ENCODE measurements at places on chromosomes 16 and 17.

- no peak for DNase-seq
Observed at GRCh38 chr17:61459142-61459809, 7.1 kb downstream of the TBX4 start.

DNA sequence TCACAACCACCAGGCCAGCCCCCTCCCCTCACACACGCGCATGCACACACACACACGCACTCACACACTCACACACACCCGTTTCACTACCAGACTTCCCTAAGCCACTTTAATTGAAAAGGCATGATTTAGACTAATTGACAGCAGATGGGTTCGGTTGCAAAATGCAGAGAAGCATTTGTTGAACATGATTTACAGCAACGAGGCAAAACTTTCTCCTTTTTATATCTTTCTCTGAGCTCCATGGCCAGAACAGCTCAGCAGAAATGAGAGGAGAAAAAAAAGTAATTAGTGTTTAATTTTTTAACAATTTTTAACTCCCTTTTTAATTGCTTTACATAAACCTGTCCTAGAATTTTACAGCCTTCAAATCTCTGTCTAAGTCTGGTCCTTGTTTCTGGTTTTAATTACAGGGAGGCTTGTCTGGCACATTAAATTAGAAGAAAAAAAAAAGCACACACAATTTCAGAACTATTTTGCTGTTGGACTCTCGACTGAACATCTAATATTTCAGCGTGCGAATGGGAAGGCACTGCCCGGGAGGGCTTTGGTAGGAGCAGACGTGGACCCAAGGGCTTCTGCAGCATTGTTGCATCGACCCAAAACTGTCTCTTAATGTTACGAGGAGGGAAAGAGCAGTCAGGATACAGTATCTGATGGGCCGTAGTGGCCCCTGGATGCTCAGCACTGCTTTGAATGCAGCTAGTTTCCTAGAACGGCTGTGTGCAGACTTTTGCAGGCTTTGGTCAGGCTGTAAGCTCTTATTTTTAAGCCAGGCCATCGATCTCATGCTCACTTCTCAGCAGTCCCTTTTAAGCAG is 255.9 kb downstream of the SOX9 start:
- DNase-seq, result no peak

- no peak for DNase-seq
Observed at GRCh38 chr16:66358231-66358630, 8.3 kb upstream of the CDH5 start.

GRCh38 chr17:48643697-48644012 is 17.5 kb upstream of the HOXB9 start:
- DNase-seq, result no peak

DNA sequence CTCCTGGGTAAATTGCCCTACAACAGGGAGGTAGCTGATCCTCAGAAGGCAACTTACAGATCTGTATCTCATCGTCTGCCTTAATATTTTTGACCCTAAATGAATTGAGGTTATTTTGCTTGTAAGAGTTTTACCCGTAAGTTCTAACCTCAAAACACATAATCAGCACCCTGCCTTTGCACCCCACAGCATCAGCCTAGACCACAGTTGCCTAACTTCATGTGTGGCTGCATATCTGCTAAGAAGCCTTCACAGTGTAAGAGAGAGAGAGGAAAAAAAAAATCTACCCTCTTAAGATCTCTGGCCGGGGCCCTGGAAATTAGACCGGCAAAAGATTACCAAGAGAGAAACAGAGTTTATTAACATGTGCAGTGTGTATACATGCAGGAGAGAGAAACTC is 76.9 kb downstream of the ARHGAP44 start:
- DNase-seq, result no peak

DNA sequence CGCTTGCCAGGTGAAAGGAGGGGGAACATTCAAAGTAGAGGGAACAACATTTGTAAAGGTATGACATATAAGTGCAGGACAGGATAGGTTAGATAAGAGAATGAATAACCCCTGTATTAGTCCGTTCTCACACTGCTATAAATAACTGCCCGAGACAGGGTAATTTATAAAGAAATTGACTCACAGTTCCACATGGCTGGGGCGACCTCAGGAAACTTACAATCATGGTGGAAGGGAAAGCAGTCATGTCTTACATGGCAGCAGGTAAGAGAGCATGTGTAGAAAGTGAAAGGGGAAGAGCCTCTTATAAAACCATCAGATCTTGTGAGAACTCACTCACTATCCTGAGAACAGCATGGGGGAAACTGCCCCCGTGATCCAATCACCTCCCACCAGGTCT is 223.8 kb downstream of the SOX9 start:
- no peak for DNase-seq

- no peak for DNase-seq
Observed at GRCh38 chr16:66493490-66494401, 56.2 kb downstream of the TK2 start.

- DNase-seq, result no peak
Observed at GRCh38 chr16:6482696-6483468, 849.8 kb upstream of the RBFOX1 start.

- DNase-seq, result no peak
Observed at GRCh38 chr16:68617734-68618133, 27.4 kb upstream of the CDH3 start.

Measured in neuronal stem cell (in vitro differentiated cells).